T-helper 17 cell (primary cell): ENCODE measurements at places on chromosomes 5 and 9.

- H3K27me3 ChIP-seq, result peaks cover 8% of the 10 kb centered on the region
- no peak overlapping the region for H3K27ac ChIP-seq
- peaks cover 16% of the 10 kb centered on the region for H3K4me1 ChIP-seq
- peaks cover 2% of the 10 kb centered on the region for H3K36me3 ChIP-seq
These were observed 143.4 kb downstream of the GOLPH3 start for GRCh38 chr5:32030686-32031085.

DNA sequence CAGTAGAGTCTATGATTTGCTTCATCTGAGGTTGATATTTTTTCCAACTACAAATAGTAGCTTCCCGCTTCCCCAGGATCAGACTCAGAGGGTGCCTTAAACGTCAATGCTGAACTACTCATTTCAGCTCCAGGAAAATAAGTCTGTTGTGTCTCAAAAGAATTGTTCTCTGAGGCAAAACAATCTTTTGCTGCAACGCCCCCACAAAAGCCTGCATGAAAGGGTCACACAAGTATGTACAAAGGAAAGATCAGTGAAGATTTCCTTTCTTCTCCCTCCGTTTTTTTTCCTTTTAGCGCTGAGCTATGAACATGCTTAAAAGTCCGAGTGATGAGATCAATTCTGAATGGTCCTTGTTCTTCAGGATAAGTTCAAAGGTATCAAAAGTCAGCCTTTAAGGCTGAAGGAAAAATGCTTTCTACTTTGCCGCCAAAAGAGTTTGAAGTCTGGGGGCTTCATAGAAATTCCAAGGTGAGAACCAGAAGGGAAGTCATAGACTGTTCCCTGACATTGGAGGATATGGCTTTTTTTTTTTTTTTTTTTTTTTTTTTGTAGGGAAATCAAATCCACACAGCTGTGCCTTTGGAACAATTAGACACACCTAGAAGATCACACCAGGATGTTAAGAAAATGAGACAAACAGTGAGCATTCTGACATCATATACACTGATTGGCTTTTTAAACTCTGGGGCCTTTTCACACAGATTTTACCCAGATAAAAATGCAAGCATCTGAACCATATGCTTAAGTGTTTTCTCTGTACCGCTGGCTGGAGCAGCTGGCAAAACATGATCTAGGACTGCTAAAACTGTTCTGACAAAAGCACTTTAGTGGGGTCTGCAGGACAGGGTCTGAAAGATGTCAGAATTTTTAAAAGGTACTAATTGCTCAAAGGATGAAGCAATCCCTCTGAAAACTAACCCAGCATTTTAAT is 329.3 kb downstream of the ENC1 start:
- H3K27me3 ChIP-seq, result peaks cover 29% of the 10 kb centered on the region
- peaks cover 2% of the 10 kb centered on the region for H3K36me3 ChIP-seq
- H3K4me1 ChIP-seq, result no peaks in the 10 kb centered on the region
- H3K4me3 ChIP-seq, result no peak overlapping the region
- no peak overlapping the region for H3K27ac ChIP-seq

DNA sequence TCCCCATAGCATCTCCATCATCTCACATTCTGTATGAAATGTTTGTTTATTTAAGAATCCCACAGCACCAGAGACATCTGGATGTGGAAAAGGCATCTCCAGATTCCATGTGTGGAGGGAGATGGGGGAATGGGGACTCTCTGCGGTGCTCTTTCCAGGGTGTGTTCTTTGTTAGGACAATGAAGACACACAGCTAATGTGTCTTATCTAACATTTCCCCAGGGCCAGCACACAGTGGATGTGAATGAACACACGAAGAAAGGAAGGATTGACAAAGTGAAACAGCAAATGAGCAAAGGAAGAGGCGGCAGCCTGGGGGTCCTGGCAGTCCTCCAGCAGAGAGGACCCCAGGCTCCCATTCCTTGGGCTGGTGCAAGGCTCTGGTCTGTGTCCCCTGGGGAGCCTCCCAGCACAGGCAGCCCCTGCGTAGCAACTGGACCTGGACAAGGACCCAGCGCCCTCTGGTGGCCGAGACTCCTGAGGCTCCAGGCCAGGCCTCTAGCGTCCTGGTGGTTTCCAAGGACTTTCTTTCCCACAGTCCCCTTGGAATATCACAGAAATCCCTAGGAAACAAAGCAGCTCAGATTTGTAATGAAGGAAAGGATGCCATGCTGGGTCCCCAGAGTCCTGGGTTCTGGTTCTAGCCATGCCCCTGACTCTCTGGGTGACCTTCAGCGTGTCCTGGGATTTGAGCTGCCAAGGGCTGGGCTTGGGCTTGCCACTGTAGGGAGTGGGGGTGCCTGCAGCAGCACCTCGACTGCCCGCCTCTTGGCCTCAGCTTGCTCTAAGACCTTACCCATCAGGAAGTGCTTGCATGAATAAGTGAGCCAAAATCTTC is 3.5 kb upstream of the PDLIM7 start:
- peaks cover 26% of the 10 kb centered on the region for H3K4me1 ChIP-seq
- DNase-seq, result peak; percentile 82
- H3K4me3 ChIP-seq, result no peak overlapping the region
- no peaks in the 10 kb centered on the region for H3K27me3 ChIP-seq

GRCh38 chr9:130522233-130522808 is 57.1 kb upstream of the FUBP3 start:
- peaks cover 2% of the 10 kb centered on the region for H3K4me1 ChIP-seq
- H3K36me3 ChIP-seq, result no peaks in the 10 kb centered on the region
- no peak for DNase-seq
- H3K27ac ChIP-seq, result no peak overlapping the region
- peaks cover 49% of the 10 kb centered on the region for H3K27me3 ChIP-seq

DNA sequence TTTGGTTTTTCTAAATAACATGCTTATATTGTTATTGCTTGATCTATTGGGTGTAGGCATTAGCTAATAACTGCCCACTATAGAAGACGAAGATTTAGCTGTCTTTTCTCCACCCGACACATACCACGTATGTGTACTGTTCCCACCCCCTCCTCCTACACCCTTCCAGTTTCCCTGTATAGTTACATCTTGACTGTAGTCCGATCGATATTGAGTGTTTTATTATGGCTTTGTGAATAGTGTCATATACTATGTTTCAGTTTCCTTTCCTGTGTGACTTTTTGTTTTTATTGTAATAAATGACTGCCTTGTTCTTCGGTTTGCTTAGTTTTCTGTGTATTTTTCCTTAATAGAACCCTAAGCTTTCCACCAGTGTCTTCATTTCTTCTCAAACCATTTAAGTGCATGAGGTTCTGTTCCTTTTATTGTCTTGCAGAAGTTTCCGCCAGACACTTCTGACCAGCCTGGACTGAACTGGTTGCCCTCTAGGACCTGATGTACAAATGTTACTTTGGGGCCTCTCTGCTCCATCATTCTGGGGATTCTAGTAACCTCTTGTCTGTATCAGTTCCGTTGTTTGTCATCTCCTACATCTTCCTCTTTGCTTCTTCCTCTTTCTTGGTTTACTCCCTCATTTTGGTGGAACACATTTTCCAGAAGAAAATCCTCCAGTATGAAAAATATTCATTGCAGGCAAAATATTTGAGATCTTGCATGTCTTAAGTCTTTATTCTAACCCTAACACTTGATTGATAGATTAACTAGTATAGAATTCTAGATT is 61.8 kb downstream of the PRKACG start:
- peaks cover 59% of the 10 kb centered on the region for H3K27me3 ChIP-seq
- no peak overlapping the region for H3K4me3 ChIP-seq
- DNase-seq, result no peak
- no peak overlapping the region for H3K27ac ChIP-seq

DNA sequence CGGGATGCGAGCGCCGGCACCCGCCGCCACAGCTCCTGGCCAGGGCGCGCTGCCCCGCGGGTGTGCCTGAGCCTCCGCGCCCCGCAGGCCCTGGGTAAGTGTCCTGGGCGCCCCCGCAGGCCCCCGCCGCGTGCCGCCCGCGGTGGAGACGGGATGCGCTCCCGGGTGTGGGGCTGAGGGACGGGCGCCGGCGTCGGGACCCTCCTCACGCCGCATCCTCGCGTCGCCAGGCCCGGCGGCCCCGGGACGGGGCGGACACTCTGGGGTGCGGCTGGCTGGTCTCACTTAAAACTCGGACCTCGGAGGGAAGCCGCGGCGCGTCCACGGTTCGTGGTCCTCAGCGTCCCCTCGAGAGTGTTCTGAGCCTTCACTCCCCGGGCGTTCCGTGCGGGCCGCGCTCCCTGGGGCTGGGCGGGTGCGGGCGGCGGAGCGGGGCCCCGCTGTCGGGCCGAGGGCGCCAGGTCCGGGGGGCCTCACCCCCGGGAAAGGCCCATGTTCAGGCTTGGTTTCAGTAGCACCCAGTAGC is 275 bp downstream of the AHRR start:
- peaks cover 28% of the 10 kb centered on the region for H3K27me3 ChIP-seq
- H3K36me3 ChIP-seq, result no peaks in the 10 kb centered on the region
- no peak for DNase-seq
- no peak overlapping the region for H3K4me3 ChIP-seq

DNA sequence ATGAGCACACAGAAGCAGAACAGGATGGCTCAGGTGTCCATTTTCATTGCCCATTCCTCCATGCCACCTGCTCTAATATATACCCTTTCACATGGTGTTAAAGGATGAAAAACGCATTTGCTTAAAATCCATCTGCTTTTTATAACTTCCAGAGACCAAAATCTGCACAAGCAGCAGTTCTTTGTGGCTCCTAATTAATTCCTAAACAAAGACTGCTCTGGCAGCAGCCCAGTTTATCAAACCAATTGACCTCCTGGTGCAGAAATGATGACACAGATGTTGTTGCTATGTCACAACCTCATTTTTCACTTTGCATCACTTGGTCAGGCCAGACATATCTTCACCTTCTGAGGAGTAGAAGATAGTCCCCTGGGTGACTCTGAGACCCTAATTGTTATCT is 141.2 kb downstream of the ASTN2 start:
- no peaks in the 10 kb centered on the region for H3K36me3 ChIP-seq
- H3K4me1 ChIP-seq, result no peaks in the 10 kb centered on the region
- no peak overlapping the region for H3K4me3 ChIP-seq
- DNase-seq, result no peak
- no peak overlapping the region for H3K27ac ChIP-seq

- no peak overlapping the region for H3K27ac ChIP-seq
- H3K36me3 ChIP-seq, result no peaks in the 10 kb centered on the region
- DNase-seq, result peak; percentile 73
- peaks cover 54% of the 10 kb centered on the region for H3K27me3 ChIP-seq
- no peak overlapping the region for H3K4me3 ChIP-seq
These were observed 27.5 kb downstream of the SPARC start for GRCh38 chr5:151659001-151659754.

DNA sequence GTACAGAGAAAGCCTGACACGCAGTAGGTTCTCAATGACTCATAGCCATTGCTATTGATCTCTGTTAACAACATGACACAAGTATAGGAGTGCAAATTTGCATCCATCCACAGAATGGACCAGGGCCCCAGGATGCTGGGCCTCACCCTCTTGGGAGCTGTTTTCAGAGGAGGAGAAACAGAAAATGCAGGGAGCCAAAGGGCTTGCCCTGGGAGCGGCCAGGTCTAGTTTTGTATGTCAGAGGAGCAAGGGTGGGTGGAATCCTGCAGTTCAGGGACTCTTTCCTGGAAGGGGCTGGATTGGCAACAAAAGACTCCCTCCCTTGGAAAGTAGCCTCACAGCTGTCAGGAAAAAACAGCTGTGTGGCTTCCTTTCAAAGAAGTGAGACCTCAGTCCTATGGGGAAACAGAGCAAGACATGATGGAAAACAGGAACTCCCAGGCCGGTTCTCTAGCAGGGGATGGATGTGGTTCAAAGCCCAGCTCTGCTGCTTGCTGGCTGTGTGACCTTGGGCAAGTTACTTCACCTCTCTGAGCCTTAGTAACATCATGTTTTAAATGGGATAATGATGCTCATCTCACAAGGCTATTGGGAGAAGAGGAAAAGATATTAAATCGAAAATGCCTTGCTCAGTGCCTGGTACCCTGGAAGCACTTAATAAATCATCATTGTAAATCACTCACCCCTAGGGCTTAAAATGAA is 50.5 kb upstream of the SH3PXD2B start:
- H3K4me1 ChIP-seq, result no peaks in the 10 kb centered on the region
- H3K4me3 ChIP-seq, result no peak overlapping the region
- DNase-seq, result no peak
- H3K27ac ChIP-seq, result no peak overlapping the region
- H3K27me3 ChIP-seq, result peaks cover 56% of the 10 kb centered on the region

- no peak overlapping the region for H3K4me3 ChIP-seq
- H3K36me3 ChIP-seq, result no peaks in the 10 kb centered on the region
- H3K27me3 ChIP-seq, result no peaks in the 10 kb centered on the region
- no peak overlapping the region for H3K27ac ChIP-seq
- H3K4me1 ChIP-seq, result no peaks in the 10 kb centered on the region
These were observed 240.8 kb upstream of the ZNF462 start for GRCh38 chr9:106622164-106622487.

DNA sequence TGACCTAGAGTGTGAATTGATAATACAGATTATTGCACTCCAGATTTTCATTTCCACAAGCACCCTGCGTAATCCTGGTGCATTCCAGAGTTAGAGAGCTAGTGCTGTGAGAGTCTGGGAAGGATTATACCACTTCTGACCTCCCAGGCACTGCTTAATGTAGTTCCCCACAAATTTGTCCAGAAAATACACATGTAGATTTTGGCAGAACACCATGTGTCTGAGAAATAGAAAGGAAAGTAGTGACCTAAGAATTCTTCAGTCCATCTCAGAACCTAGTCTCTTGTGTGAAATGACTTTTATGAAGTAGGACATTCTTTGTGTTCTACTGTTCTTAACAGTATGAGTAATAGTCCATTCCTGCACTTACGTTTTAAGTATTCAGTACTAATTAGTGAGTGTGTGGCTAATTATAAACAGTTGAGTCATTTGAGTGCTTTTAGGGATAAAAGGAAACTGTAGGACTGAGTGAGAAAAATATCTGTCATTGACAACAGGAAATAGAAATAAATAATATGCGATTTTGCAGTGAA is 27.8 kb upstream of the PTPDC1 start:
- no peak overlapping the region for H3K27ac ChIP-seq
- no peaks in the 10 kb centered on the region for H3K27me3 ChIP-seq
- no peaks in the 10 kb centered on the region for H3K36me3 ChIP-seq
- no peak for DNase-seq

DNA sequence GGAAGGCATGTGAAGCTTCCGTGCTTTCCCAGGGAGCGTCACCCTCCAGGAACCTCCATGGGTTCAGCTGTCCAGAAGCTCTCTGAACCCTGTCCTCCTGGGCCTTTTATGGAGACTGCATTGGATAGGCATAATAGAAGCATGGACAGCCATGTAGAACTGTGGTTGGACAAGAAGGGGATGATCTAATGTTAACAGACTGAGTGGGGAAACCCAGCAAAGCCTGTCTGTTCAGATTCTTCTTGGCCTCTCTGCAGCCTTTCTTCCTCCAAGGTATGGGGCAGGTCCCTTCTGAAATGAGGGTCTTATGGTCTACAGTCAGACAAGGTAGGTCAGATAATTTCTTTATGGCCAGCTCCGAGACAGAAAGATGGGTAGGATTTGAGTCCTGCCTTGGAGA is 59.1 kb upstream of the CTNNA1 start:
- no peak for DNase-seq
- peaks cover 41% of the 10 kb centered on the region for H3K27me3 ChIP-seq
- no peak overlapping the region for H3K4me3 ChIP-seq
- no peak overlapping the region for H3K27ac ChIP-seq

GRCh38 chr5:171390883-171391677 is 3.4 kb downstream of the NPM1 start:
- DNase-seq, result no peak
- H3K36me3 ChIP-seq, result peaks cover 9% of the 10 kb centered on the region
- H3K4me1 ChIP-seq, result peaks cover 61% of the 10 kb centered on the region
- H3K27me3 ChIP-seq, result no peaks in the 10 kb centered on the region
- peak overlapping the region; percentile 95 for H3K27ac ChIP-seq
- H3K4me3 ChIP-seq, result peak overlapping the region; percentile 92
